ENCODE measurements at places on chromosomes 5 and 9. TPM values are rescaled to one million over a fixed set of nuclear protein-coding genes. Genes with fewer than 3 reads are reported as not detected.

Gene ANXA2R
- 53.0 TPM for polyA plus RNA-seq

Gene PCDHA1
- polyA plus RNA-seq = not detected

Gene SLC34A3
- polyA plus RNA-seq = not detected

Gene GABRA6
- polyA plus RNA-seq = not detected

GRCh38 chr9:134540276-134541096, 101.1 kb upstream of the COL5A1 start:
- no peak for DNase-seq

DNA sequence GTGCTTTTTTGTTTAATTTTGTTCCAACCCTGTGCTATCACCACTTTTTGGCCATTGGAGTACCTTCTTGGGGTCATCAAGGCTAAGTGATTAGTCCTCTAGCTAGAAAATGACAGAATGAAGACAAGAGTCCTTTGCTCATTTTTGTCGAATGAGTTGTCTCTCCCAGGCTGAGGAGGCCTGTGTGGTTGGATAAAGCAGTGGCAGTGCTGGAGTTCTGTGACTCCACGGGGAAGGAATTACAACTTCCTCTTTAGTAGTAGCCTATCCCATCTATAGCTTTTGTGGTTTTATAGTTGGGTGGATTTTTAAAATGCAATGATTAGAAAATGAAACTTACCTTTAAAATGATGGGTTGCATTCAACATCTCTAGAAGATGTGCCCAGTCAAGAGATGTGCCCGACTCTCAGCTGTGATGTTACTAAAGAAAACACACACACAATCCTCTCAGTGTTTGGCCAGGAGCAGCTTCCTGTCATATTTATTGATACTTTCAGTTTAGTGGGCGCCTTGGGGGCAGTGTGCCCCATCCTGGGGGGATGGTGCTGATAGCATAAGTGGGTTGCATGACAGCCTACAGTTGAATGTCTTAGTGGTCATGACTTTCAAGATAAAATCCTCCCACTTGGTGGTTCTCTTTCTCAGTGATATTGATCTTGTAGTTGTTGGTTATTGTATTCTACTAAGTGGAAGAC, 11.9 kb downstream of the OTULINL start:
- peak; percentile 66 for DNase-seq

DNA sequence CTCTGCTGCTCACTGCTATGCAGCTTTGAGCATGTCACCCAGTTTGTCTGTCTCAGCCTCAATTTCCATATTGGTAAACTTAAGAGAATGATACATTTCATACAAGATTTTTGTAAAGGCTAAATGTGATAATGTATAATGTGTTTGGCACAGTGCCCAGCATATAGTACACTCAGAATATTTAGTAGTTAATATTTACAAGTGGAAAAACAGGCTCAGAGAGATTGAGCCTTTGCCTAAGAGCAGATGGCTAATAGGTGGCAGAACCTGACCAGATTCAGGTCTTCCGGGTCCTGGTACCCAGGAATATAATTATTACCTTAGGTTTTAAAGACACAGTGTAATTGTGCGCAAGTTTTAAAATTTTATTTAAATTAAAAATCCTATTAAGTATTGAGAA, 46.8 kb upstream of the KIAA1958 start:
- no peak for DNase-seq

GRCh38 chr5:168992016-168992415, 308.9 kb downstream of the SLIT3 start:
- no peak for DNase-seq

Gene ANKRD55
- polyA plus RNA-seq = 0.17 TPM

Gene CCDC107
- polyA plus RNA-seq = 103 TPM

- DNase-seq = no peak
Observed at GRCh38 chr9:132234535-132234934, 72.7 kb downstream of the NTNG2 start.

- no peak for DNase-seq
Observed at GRCh38 chr9:118263949-118264348, 559.7 kb downstream of the TLR4 start.

Gene IFNB1
- polyA plus RNA-seq = not detected

- DNase-seq = no peak
Observed at GRCh38 chr5:52727576-52727975, 60.1 kb upstream of the ITGA1 start.

GRCh38 chr9:99085949-99086948, 18.7 kb upstream of the TGFBR1 start:
- DNase-seq = no peak

DNA sequence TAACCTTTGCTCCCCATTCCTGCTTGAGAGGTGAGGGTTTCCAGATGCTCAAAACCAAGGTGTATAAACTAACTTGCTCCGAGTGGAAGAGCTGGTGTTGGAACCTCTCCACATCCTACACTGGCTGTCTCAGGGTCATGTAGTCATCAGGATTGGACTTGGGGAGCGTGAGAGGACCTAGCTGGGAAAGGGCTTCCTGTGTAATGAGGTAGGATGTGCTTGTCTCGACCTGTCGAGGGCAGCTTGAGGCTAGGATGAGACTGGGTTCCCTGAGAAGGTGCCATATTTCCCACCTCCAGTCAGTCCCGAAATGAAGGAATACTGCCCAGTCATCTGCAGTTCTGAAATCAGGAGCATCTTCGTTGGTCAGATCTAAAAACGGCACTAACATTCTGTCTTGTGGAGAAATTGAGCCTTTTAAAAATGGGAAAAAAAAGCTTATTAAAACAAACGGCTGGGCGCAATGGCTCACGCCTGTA, 1.3 kb downstream of the CCNI2 start:
- no peak for DNase-seq

GRCh38 chr9:106111039-106111730, 416.8 kb downstream of the TMEM38B start:
- DNase-seq = no peak

GRCh38 chr9:103700195-103700962, 393.7 kb upstream of the SMC2 start:
- no peak for DNase-seq

Gene RALGPS1
- 2.9 TPM for polyA plus RNA-seq

Gene TLR4
- polyA plus RNA-seq = 0.15 TPM

GRCh38 chr9:126317513-126317912, 9.1 kb upstream of the MVB12B start:
- DNase-seq = peak; percentile 41

GRCh38 chr9:107274953-107275422, 8.1 kb upstream of the RAD23B start:
- DNase-seq = no peak

DNA sequence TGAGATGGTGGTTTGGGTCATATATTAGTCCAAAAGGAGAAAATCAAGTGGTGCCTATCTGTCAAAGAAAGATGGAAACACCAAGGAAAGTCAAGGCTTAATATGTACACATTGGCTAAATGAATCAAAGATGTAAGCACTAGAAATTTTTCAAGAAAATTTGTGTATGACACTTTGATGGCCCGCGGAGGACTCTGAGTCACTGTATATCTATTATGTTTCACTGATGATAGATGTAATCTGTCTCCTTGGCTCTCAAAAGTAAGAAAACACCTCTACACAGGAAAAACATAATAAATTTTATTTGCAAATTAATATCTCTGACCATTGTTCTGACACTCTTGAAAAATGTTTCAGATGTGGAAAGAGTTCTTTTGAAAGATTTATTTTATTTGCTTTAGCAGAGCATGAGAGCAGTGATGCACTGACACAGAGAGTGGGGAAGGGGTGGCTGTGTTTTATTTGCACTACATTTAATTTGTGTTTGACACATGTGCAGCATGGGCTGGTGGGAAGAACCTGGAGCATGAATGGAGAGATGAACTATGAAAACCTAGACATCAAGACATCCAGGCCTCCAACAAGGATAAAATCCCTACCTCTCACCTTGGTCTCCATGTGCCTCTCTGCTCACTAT, 180.8 kb upstream of the GAS1 start:
- DNase-seq = no peak

DNA sequence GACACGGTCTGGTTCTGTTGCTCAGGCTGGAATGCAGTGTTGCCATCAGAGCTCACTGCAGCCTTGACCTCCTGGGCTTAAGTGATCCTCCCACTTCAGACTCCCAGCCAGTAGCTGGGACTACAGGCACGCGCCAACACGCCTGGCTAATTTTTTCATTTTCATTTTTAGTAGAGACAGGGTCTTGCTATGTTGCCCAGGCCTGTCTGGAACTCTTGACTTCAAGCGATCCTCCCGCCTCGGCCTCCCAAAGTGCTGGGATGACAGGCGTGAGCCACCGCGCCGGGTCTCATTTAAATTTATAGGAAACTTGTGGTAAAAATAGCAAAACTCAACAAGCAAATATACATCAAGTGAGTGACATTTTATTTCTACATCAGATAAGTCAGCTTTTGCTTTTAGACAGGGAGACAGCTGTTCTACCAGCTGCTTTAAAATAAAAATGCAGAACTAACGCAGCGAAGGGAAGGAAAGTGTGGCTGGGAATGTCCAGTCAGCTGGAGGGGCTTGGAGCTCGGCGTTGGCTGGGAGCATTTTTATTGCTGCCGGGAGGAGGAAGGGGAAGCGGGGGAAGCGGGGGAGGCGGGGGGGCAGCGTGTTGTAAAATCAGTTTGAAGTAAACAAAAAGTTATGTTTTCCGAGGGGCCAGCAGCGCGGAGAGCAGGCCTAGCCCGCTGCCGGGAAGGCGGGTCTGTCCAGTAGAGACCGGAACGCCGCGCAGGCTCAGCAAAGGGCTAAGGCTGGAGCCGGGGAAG, 707 bp upstream of the ZFYVE16 start:
- no peak for DNase-seq

DNA sequence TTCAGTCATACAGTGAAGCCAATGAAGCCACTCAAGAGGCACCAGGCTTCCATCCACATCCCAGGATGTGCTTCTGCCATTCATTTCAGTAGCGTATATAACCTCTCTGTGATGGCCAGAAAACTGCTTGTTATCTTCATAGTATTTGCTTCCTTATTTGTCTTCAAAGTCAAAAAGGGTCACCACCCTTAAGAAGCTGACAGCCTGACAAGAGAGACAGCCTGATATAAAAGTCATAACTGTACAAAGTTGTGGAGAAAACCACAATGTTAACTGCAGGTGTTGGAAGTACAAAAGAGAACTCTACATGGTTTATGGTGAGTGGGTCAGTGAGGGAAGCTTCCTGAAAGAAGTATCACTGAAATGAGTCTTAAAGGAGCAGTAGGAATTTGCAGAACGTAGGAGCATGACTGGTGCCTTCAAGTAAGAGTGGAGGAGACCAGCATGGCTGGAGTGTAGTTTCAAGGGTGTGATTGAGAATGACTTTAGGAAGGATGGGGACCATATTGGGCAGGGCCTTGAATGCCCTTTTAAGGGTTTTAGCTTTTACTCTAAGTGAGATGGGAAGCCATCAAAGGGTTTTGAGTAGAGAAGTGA, 33.7 kb downstream of the NIM1K start:
- DNase-seq = no peak

GRCh38 chr5:95923918-95924544, 37.6 kb downstream of the ELL2 start:
- DNase-seq = no peak

- DNase-seq = no peak
Observed at GRCh38 chr5:138985256-138985655, 110.1 kb upstream of the LRRTM2 start.

DNA sequence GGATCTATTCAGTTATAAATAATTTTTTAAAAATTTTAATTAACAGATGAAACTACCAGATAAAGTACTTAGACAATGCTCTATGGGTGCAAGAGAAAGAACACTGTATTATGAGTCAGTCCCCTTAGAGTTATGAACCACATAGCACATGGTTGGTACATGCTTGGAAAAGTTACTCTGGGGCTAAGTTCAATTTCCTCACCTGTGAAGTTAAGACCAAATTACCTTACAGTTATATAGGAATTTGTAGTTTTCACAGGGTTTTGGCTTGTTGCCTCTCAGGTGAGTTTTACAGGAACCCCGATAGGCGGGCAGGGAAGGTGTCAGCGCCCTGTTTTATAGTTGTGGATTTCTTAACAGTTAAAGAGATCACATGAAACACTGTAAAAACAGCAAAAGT, 1.2 kb downstream of the PANK3 start:
- no peak for DNase-seq

DNA sequence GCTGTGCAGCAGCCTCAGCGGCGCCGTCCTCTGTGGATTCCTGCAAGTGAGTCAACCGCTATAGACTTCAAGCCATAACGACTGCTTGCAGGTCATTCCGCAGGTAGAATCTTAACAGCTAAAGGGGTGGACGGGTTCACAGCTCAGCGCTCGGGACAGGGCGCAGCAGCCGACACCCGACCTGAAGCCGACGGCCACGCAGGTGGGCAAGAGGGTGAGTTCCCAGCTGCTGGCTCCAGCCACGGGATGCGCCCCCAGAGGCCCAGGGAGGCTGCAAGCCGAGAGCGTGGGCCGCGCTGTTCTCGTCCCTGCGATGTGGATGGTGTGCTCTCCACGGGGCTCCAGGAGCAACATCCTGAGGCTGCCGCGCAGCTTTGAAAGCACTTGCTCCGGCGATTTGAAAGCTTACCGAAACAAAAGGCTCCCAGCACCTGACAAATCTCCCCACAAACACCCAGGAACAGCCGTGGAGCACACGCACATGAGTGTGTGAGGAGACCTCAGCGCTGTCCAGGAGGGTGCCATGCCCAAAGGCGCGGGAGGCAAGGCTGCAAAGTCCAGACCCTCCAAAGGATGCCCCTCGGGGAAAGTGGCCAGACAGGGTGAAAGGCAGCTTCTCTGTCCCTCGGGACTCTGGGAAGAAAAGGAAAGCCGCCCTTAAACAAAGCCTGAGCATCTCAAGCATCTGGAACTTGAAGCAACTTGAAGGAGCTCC, 48.7 kb downstream of the EXD3 start:
- DNase-seq = no peak

- no peak for DNase-seq
Observed at GRCh38 chr5:80990971-80991370, 30.8 kb downstream of the RASGRF2 start.
